Immature natural killer cell (primary cell): ENCODE measurements at places on chromosomes 12 and 14.
A peak's percentile ranks its signal among the peaks of the same experiment; 100 is the strongest.

DNA sequence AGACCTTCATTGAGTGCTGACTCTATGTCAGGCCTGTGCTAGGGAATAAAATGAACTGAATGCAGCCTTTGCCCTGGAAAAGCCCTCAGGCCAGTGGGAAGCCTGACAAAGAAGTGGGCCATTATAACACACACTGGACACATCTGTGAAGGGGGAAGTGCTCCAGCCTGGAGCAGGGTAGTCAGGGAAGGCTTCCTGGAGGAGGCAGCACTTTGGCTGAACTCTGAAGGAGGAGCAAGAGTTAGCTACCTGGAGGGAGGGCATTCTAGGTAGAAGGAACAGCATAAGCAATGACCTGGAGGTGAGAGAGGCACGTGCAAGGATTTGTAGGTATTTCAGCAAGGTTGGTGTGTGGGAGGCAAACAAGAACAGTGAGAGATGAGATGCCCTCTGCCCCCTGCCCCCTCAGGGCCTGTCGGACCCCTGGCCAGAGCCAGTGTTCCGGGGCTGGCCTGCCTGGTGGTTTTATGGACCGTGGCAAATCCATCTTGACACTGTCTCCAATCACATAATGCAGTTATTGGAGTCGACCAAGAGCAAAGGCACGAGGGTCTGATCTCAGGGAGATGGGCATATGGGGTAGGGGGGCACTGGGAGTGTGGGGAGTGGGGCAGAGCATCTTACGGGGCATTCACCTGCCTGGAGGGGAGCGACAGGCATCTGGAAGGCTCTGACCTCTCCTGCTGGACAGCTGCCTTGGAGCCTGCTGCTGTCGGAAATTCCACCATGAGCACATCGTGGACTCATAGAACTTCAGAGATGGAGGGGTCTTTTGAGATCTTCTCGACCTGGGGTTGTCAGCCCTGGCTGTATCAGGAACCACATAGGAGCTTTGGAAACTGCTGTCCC is 2.7 kb upstream of the FAM222A start:
- DNase-seq: no peak

- DNase-seq: no peak
These were observed 32.9 kb downstream of the MIPOL1 start for GRCh38 chr14:37230551-37231194.

GRCh38 chr12:104964167-104964855 is 6.2 kb upstream of the SLC41A2 start:
- DNase-seq: no peak

GRCh38 chr14:74516451-74517160 is 23.0 kb downstream of the ISCA2 start:
- no peak for DNase-seq

DNA sequence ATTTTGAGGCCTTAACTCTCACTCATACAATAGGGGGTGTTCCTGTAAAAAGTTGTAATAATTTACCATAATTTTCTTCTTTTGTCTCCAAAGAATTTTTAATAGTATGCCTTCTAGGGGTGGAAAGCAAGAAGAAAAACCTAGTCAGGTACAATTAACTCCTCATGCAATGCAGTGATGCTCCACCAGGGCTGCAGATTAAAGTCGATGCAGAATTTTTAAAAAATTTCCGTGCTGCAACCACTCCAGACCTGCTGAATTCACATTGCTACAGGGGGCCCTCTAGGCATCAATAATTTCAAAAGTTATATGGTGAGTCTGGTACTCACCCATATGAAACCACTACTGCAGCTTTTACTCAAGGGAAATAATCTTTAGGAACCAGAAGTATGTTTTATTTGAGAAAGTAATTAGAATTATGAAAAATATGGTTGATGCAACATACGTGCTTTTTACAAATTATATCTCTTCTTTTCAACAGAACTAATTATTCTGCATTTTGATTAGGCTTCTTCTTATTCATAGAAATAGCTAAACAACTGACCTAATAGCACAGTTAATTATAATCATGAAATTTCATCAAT is 353.2 kb downstream of the BCAT1 start:
- no peak for DNase-seq

GRCh38 chr14:99565383-99565782 is 38.6 kb downstream of the CCDC85C start:
- DNase-seq: no peak

GRCh38 chr12:45331552-45331951 is 115.7 kb downstream of the ANO6 start:
- no peak for DNase-seq

- no peak for DNase-seq
These were observed 547 bp upstream of the PYGL start for GRCh38 chr14:50944647-50945413.

- no peak for DNase-seq
These were observed 133.4 kb downstream of the ESRRB start for GRCh38 chr14:76509311-76509710.

DNA sequence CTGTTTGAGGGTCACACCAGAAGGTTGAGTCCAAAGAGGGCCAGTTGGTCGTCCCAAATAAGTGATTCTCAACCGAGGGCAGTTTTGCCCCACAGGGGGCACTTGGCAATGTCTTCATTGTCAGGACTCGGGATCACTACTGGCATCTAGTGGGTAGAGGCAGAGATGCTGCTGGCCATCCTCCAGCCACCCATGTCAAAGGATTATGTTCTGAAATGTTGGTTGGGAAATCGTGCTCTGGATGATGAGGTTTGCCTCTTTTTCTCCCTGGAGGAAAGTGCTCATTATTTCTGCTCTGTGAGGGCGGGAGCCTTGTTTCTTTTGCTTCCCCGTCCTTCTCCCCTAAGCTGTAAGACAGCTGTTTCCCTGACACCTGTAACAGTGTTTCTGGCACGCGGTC is 3.6 kb downstream of the ZNF839 start:
- DNase-seq: peak; percentile 28

DNA sequence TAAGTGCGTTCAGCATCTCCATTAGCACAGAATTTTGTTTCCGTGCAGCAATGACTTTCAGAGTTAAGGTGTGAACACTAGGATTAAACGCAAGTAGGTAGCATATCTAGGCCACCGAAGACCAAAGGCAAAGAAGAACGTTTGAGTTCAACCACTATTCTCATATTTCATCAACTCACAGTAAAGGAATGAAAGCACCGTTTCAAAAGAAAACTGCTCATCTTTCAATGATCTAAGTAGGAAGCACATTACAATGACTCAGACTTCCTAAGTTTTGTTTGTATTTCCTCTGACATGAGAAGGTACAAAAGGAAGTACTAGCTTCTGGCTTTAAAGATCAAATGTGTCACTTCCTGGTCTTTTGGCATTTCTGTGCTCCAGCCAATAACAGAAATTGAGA is 57.6 kb downstream of the ACADS start:
- DNase-seq: no peak
